Hematopoietic multipotent progenitor cell treated with erythropoietin and hydrocortisone succinate and interleukin-3 and kit ligand, for 4 days (in vitro differentiated cells): ENCODE measurements at places on chromosomes 1 and 21.

GRCh38 chr1:7517611-7518330, 253.3 kb upstream of the VAMP3 start:
- DNase-seq = no peak

- DNase-seq = no peak
Observed at GRCh38 chr1:221598122-221598521, 143.8 kb downstream of the DUSP10 start.

DNA sequence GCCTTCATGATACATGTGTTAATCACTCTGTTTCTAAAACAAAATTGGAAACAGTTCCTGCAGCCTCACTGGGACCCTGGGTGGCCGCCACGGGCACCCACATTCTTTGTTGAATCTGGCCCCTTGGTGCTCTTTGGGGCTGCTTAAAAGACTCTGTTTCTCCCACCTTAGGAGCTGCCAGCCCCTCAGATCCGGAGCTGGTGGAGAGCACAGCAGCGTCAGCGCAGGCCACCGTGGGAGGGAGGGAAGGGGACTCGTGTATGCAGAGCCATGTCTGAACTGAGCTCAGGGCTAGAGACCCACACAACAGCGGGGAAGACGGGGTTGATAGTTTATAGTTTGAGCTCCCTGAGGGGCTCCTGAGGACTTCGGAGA, 121.2 kb downstream of the CNIH3 start:
- DNase-seq = no peak

GRCh38 chr1:39872698-39873097, 10.6 kb downstream of the TRIT1 start:
- DNase-seq = no peak
